Foreskin melanocyte (primary cell): ENCODE measurements at places on chromosomes 5 and 9.

- no peak for DNase-seq
Observed at GRCh38 chr5:10760921-10761184, 181 bp downstream of the DAP start.

DNA sequence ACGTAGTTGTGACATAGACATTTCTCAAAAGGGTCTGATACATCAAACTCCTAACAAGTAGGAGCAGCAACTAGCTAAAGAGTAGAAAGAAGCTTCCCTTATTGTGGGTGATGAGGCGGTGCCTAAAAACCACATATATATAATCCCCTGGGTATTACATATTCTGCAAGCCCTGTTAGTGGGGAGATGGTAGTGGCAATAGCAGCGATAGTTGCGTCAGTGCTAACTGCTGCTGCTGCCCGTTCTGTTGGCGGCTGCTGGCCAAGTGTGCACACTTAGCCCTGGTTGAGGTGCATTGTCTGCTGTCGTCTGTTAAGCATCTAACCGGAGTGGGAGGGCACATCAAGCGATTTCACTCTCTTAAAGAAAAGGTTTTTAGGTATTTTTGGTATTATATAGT lies 35.8 kb downstream of the VLDLR start:
- DNase-seq: no peak

DNA sequence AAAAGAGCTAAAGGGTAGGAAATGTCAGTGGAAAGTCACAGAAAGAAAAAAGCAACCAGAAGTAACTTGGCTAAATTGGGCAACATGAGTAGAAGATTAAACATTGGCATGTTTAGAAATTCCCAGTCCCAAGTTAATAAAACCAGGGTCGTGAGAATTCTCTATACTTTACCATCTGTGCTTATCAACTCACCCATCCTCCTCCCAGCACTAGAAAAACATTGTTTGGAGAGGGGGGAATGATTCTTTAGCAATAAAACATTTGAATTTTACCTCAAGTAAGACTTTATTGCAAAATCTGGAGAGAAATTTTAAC lies 79.6 kb downstream of the PRKACG start:
- DNase-seq: no peak

GRCh38 chr5:180548563-180548962 lies 42.7 kb downstream of the SCGB3A1 start:
- no peak for DNase-seq

GRCh38 chr5:60209146-60209840 lies 315.8 kb upstream of the PDE4D start:
- DNase-seq: peak; percentile 75

- DNase-seq: no peak
Observed at GRCh38 chr9:77133011-77133410, 44.3 kb upstream of the VPS13A start.

GRCh38 chr9:120184266-120184665 lies 395.7 kb downstream of the CDK5RAP2 start:
- DNase-seq: no peak

- DNase-seq: no peak
Observed at GRCh38 chr9:16532681-16533450, 337.6 kb downstream of the BNC2 start.

- DNase-seq: no peak
Observed at GRCh38 chr5:100493996-100494395, 41.2 kb upstream of the FAM174A start.

DNA sequence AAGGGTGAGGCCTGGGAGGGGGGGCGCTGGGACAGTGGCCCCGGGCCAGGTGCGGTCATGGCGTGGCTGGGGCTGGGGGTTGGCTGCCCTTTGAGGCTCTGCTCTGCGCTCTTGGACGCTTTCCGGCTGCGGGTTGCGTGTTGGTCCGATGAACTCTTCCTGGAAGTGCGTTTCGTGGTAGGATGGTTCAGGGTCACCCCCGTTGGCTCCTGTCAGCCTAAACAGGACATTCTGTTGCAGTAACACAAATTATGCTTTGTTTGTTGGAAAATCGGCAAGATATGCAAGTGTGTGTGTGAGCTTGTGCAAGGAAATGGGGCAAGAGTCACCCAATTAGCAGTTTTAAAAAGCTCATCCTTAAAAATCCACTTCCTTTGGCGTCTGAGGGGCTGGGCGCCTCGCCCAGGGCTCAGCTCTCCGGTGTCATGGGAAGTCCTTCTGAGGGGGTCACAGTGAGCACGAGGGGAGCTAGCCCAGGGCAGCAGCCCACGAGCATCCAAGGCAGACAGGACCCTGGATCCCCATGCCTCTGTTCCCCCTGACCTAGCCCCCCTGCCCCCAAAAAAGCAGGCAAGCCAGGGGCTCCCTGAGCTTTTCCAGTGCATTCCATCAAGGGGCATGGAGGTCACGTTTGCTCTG lies 22.2 kb upstream of the RNU6ATAC start:
- no peak for DNase-seq

DNA sequence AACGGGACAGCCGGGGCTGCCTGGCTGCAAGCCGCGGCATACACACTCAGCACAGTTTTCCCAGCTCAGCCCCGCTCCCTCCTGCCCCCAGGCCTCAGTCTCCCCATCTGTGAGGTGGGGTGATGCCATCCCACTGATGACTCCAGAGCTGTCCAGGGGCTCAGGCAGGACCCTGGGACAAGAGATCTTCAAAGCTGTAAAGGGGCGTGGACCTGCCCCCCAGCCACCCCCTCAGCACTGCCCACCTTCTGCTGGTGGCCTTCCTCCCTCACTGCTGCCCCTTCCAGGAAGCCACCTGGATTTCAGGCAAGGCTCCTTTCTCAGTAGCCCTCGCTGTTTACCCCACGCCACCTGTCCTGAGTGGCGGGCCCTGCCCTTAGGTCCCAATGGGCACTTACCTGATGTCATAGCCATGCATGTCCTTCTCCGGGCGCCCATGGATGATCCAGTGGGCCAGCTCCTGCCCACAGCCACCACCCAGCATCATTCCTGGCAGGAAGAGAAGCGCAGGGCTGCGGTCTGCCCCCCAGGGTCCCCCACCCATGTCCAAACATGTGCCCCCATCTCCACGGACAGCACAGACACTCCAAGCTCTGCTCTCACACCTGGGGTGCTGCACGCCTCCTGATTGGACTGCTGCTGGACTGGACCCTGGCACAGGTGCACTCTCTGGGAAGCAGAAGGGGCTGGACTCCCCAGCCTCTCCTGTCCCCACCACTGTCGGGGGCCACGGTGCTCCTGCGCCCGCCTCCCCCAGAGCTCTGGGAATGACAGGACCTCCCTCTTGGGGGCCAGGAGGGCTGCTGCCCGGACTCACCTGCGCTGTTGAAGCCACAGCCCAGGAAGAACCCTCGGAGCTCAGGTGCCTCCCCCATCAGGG lies 25.7 kb downstream of the SARDH start:
- DNase-seq: no peak

DNA sequence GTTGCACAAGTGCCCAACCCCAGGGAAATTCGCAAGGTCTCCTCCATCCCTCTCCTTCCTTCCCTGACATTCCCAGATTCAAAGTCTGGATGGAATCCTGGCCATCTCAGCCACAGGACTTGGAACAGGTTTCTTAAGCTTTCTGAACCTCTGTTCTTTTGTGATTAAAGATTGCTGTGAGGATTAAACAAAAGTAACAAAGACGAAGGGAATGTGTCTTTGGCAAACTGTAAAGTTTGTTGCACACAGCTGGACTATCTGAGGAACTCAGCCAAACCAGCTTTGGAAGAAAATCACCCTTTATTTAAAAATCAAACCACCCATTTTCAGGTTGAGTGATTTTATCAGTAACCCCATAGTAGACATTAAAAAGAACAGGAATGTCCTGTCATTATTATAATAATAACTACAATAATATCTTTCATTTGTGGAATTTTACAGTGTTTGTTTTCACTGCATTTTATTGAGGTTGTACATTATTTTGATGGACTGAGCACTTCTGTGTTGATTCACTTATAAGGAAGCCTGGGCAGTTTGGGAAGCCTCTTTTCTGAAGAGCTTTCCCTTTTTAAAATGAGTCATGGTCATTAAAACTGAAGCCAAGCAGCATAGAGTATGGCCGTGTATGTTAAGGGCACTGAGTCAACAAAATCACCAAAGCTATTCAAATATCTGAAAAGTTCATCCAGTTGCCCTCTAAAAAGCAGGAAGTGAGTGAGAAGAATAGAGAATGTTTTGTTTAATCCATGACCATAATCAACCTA lies 310.2 kb downstream of the AGTPBP1 start:
- DNase-seq: peak; percentile 76

- DNase-seq: no peak
Observed at GRCh38 chr9:138040446-138041430, 163.2 kb downstream of the CACNA1B start.

DNA sequence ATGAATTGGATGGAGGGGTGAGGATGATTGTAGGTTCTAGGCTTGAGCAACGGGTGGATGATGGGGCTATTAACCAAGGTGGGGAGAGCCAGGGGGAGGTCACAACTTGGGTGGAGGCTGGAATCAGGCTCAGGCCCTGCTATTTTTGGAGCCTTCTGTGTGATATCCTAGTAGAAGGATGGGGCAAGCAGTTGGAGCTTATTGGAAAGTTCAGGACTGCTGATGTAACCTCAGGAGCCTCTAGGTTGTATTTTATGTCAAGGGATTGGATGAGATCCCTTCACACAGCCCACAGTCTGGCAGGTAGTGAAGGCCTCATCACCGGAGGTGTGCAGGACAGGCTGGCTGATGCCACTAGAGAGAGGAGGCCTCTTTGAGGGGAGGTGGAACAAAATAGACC lies 11.2 kb upstream of the RPS14 start:
- no peak for DNase-seq

GRCh38 chr5:120788481-120788880 lies 324.4 kb downstream of the PRR16 start:
- DNase-seq: no peak
